ENCODE measurements at places on chromosomes 2 and 18. TPM values are rescaled to one million over a fixed set of nuclear protein-coding genes. Genes with fewer than 3 reads are reported as not detected.

IL18R1 gene
- 1.0 TPM for total RNA-seq

SUCLG1 gene
- total RNA-seq: 47.1 TPM

ERBB4 gene
- not detected for total RNA-seq

TTC31 gene
- 9.1 TPM for total RNA-seq

MC2R gene
- total RNA-seq: not detected

SERPINB4 gene
- total RNA-seq: not detected

ADAM23 gene
- total RNA-seq: 11.1 TPM

SH3BP4 gene
- total RNA-seq: 21.6 TPM

SCN3A gene
- total RNA-seq: 0.17 TPM

C2orf80 gene
- not detected for total RNA-seq

FBXO15 gene
- total RNA-seq: 0.79 TPM

ARMC9 gene
- total RNA-seq: 42.7 TPM

TTC32 gene
- total RNA-seq: 8.5 TPM

IL1RL1 gene
- 0.17 TPM for total RNA-seq

EML4 gene
- 27.6 TPM for total RNA-seq

FIGN gene
- 0.63 TPM for total RNA-seq

KCNG2 gene
- 1.9 TPM for total RNA-seq

REEP1 gene
- total RNA-seq: not detected

NGEF gene
- 11.2 TPM for total RNA-seq

MAP2 gene
- total RNA-seq: 0.60 TPM

SERPINB2 gene
- 1.4 TPM for total RNA-seq

RNU2-63P gene
- 251 TPM for total RNA-seq

RNF144A gene
- 3.9 TPM for total RNA-seq

STARD6 gene
- total RNA-seq: 0.17 TPM

MFSD6 gene
- 7.7 TPM for total RNA-seq

LGALSL gene
- total RNA-seq: 1.7 TPM

CGREF1 gene
- 0.69 TPM for total RNA-seq

PFN4 gene
- 0.43 TPM for total RNA-seq

TRABD2A gene
- 6.8 TPM for total RNA-seq

CAVIN2 gene
- total RNA-seq: 25.4 TPM

VSNL1 gene
- total RNA-seq: 0.47 TPM

COA5 gene
- 48.1 TPM for total RNA-seq

DTNA gene
- 19.1 TPM for total RNA-seq

SH2D6 gene
- 0.63 TPM for total RNA-seq

LOXL3 gene
- 23.6 TPM for total RNA-seq

IL36RN gene
- total RNA-seq: not detected

UNC80 gene
- total RNA-seq: not detected

SEPTIN10 gene
- total RNA-seq: 101 TPM

SKA1 gene
- 0.95 TPM for total RNA-seq

LRP2 gene
- total RNA-seq: not detected

ZNF521 gene
- 17.0 TPM for total RNA-seq

LRATD1 gene
- not detected for total RNA-seq

TPO gene
- not detected for total RNA-seq

POLE4 gene
- 19.8 TPM for total RNA-seq

COL4A3 gene
- total RNA-seq: under 0.01 TPM

POTEJ gene
- total RNA-seq: not detected

CD28 gene
- not detected for total RNA-seq
